Progenitor cell of endocrine pancreas (in vitro differentiated cells): ENCODE measurements at places on chromosomes 1 and 21. TPM values are rescaled to one million over a fixed set of nuclear protein-coding genes. Genes with fewer than 3 reads are reported as not detected.
A peak's percentile ranks its signal among the peaks of the same experiment; 100 is the strongest.

DNA sequence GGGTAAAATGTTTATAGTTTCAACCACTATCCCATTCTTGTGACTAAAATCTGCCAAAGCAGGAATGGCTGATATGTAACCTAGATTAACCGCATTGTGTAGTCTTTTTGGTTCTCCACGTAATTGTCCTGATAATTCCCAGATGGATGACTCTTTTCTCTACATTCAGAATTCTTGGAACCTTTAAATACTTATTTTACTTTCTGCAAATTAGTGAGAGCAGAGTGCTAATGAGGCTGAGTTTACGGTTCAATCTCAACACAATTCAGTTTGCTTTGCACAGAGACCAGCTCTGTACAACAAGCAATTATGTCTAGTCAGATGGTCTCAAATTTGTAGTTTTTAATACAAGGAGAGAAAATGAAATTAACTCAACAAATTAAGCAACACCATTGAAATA lies 9.1 kb downstream of the CRB1 start:
- H3K27me3 ChIP-seq, result peaks cover 22% of the 10 kb centered on the region
- no peak overlapping the region for H3K27ac ChIP-seq
- H3K36me3 ChIP-seq, result no peaks in the 10 kb centered on the region
- no peaks in the 10 kb centered on the region for H3K4me1 ChIP-seq
- no peak overlapping the region for H3K4me3 ChIP-seq

- H3K36me3 ChIP-seq, result no peaks in the 10 kb centered on the region
- no peak overlapping the region for H3K27ac ChIP-seq
- no peak for DNase-seq
- peaks cover 40% of the 10 kb centered on the region for H3K27me3 ChIP-seq
These were observed 60.0 kb upstream of the LAPTM5 start for GRCh38 chr1:30817548-30817947.

- H3K27ac ChIP-seq, result peak overlapping the region; percentile 17
- H3K4me1 ChIP-seq, result peaks cover 27% of the 10 kb centered on the region
- H3K27me3 ChIP-seq, result peaks cover 4% of the 10 kb centered on the region
- DNase-seq, result peak; percentile 8
- H3K4me3 ChIP-seq, result no peak overlapping the region
- peaks cover 3% of the 10 kb centered on the region for H3K36me3 ChIP-seq
These were observed 416.9 kb downstream of the PTPRU start for GRCh38 chr1:29653034-29653810.

DNA sequence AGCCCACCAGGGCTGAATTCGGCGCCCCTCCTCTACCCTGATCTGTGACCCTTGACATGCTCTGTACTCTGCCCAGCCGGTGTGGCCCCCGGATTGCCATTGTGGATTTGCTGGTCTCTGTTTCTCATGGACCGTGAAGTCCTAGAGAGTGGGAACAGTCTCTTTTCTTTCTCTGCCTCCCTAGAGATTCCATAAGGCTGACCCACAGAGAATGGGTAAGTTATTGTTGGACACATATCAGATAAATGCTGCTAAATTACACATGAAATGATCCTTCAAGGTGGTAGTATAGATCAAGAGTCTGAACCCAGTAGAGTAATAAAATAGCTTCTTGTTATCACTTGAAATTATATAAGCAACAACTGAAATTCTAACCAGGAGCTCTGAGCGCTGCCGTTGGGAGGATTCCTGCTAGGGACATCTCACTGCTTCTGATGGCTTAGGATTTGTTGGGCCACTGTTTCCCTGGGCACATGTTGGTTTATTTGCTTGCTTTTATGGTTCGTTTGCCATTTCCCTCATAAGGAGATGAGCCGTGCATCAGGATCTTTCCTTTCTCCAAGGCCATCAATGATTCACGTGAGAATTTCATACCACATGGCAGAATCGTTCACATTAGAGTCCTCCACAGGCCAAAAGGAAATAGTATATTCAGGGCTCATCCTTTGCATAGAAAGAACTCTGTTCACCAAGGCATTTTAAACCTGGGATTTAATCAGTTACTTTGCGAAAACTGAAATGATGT lies 111.9 kb downstream of the ZBTB18 start:
- no peak overlapping the region for H3K27ac ChIP-seq
- DNase-seq, result no peak
- H3K36me3 ChIP-seq, result no peaks in the 10 kb centered on the region
- H3K4me1 ChIP-seq, result peaks cover 2% of the 10 kb centered on the region
- H3K27me3 ChIP-seq, result no peaks in the 10 kb centered on the region

DNA sequence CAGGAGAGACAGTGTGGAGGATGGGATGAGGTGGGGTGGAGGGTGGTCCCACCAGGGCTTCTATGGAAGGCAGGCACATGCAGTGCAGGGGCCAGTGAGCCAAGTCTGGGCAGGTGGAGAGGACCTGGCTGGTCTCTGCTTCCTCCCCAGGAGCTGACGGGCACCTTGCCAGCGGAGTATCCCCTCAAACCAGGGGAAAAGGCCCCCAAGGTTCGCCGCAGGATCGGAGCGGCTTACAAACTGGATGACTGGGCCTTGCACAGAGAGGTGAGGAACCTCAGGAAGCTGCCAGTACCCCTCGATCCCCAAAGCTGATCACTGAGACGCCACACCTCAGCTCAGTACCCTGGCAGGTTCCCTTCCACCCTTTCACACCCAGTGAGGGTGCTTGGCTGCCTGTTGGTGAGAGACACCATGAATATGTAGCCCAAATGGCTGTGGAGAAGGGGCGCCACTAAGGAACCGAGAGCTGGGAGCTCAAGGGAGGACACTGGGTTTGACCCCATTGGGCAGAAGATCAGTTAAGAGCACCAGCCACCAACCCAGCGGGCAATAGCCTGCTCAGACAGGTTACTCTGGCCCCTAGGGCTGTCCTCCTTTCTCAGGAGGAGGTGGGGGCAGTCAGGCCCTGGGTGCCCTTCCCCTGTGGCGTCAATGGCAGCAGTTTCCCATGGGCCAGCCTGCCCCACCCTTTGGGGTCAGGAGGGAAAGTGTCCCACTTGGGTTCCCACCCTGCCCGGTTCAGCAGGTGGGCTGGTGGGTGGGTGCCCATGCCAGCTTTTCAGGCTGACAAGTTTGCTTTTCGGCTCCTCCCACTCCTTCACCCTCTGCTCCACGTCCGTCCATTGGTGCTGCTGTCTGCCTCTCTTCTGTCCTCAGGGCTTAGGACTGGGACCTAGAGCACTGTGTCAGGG lies 5.5 kb downstream of the INAVA start:
- H3K36me3 ChIP-seq, result peaks cover 20% of the 10 kb centered on the region
- no peaks in the 10 kb centered on the region for H3K27me3 ChIP-seq
- H3K27ac ChIP-seq, result peak overlapping the region; percentile 81
- peaks cover 28% of the 10 kb centered on the region for H3K4me1 ChIP-seq

DNA sequence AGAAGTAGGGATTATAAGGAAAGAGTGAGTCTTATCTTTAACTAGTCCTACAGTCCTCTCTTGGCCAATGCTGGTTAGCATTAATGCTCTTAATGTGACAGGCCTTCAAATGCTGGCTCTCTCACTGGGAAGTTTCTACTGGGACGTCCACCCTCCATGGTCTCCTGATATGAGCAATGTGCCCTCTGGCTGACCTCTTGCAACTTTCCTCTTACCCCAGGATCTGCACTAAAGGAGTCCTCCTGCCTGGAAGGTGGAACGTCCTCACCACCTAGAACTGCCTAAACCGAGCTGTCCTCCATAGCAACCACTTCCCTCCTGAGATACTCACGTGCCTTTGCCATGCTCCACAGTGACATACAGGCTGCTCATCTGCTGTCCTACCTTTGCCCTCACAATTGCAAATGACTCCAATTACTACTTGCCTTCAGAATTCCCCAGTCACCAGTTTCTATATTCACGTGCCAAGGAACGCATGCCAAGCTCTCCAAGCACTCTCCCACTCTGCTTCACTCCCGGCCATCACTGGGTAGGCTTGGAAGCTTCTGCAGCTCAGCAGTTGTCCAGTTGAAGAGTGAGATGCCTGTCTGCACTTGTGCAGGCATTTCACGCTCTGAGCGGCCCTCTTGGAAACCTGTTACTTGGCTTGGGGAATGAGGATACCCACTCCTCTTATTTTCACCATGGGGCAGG lies 404.7 kb downstream of the RRAGC start:
- no peak overlapping the region for H3K27ac ChIP-seq
- no peak for DNase-seq
- no peaks in the 10 kb centered on the region for H3K36me3 ChIP-seq

DNA sequence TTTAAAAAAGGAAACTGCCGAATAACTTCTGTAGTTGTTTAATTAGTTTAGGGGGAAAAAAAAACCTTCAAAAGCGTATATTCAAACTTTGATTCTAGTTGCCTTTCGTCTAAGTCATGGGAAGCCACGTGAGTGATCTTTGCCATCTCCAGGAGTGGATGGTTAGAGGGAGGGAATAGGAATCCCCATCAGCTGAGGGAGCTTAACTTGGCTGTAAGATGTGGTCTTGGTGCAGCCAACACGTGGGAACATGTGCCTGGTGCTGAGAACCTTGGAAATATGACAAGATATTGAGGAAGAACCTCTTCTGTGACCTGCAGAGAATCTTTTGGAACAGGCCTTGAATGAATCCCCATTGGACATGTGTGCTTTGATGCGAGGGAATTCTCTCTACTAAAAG lies 1.7 kb downstream of the BACE2 start:
- DNase-seq, result no peak
- peak overlapping the region; percentile 57 for H3K27ac ChIP-seq
- H3K4me1 ChIP-seq, result peaks cover 20% of the 10 kb centered on the region

KCNT2 gene
- total RNA-seq, result 25.3 and 26.1 TPM in 2 replicates

TMOD4 gene
- 1.5 and 2.0 TPM in 2 replicates for total RNA-seq
